ENCODE measurements at places on chromosomes 5 and 9.

GRCh38 chr5:151019331-151019730 lies 1.1 kb upstream of the GPX3 start:
- no peak for DNase-seq
- H3K4me1 ChIP-seq, result peaks cover 4% of the 10 kb centered on the region
- H3K4me3 ChIP-seq, result no peak overlapping the region
- H3K27ac ChIP-seq, result no peak overlapping the region
- H3K27me3 ChIP-seq, result peaks cover 7% of the 10 kb centered on the region
- no peaks in the 10 kb centered on the region for H3K36me3 ChIP-seq

DNA sequence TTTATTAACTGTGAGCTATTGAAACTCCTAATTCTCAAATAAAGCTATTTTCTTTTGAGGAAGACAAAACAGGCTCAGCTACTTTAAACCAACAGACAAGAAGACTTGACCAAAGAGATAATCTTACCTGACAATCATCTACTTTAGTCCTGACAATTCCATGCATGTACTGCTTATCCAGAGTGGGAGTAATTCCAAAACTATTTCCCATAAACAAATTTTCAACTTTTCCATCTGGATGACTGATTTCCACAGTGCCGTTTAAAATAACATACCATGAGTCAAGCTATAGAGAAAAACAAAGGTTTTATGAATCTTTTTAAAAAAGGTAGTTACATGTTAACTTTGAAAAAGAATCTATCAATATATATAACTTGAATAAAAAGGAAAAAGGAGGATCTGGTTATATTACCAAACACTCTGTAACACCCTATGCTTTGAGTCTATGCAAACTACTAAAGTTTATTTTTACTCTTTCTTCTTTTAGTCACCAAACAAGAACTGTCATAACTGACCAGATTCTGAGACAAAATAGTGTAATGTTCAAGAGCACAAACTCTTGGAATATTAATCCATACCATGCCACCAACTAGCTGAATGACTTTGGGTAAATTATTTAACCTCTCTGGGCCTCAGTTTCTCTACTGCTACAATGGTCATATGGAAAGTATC lies 129.7 kb downstream of the RAPGEF6 start:
- H3K36me3 ChIP-seq, result no peaks in the 10 kb centered on the region
- no peaks in the 10 kb centered on the region for H3K27me3 ChIP-seq
- H3K4me3 ChIP-seq, result no peak overlapping the region
- H3K4me1 ChIP-seq, result no peaks in the 10 kb centered on the region
- no peak overlapping the region for H3K27ac ChIP-seq

DNA sequence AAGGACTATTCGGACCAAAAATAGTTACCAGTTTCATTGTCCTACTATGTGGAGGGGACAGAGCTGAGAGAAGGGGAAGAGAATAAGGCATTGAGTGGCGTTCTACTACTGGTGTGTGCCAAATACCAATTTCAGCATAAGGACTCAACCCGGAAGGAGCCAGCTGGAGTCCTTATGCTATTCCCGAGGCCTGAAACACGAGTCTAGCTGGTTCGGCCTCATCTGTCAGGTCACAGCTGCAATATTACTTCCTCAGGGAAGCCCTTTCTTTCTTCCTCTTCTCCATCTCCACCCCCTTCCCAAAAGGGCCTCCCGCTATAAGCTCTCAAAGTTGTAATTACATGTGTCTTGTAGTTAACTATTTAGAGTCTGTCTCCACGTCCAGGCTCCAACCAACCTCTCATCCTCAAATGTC lies 20.5 kb upstream of the FER start:
- DNase-seq, result no peak
- H3K27ac ChIP-seq, result peak overlapping the region; percentile 99
- H3K36me3 ChIP-seq, result no peaks in the 10 kb centered on the region
- no peaks in the 10 kb centered on the region for H3K27me3 ChIP-seq
- peak overlapping the region; percentile 96 for H3K4me3 ChIP-seq

DNA sequence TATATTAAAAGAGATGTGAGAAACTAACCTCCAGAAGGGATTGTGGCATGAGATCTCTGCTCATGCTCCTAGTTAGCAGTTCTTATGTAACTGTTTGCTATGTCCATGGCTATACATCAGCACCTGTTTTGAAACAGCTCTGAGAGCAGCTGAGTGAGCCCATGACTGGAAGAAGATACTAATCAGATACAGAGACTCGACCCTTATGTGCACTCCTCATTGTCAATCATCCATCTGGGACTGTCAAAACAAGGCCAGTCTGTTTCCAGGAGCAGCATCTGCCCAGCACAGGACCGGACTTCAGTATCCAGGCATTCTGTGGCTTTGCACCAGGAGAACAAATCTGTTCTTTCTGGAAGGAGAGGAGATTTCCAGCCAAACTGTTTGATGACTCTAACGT lies 77.7 kb downstream of the EFNA5 start:
- no peak overlapping the region for H3K4me3 ChIP-seq
- no peak for DNase-seq
- no peaks in the 10 kb centered on the region for H3K27me3 ChIP-seq
- H3K36me3 ChIP-seq, result no peaks in the 10 kb centered on the region
- H3K27ac ChIP-seq, result no peak overlapping the region

DNA sequence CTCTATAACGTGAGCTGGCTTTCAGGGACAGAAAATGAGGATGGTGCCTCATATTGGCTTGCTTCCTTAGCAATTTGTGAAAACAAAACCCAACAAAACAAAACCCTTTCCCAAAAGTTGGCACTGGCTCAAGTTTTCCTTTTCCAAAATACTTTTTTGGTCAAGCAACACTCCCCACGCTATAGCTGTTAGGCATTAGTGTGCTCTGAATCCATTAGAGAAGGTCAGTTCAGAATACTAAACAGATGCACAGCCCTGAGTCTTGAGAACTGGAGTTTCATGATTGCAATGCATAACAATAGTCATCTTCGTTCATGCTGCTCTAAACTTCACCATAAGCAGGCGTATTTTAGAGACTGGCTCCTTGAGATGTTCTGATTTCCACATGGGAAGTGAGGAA lies 172.0 kb upstream of the KLF9 start:
- H3K4me1 ChIP-seq, result no peaks in the 10 kb centered on the region
- no peaks in the 10 kb centered on the region for H3K36me3 ChIP-seq
- H3K27me3 ChIP-seq, result peaks cover 1% of the 10 kb centered on the region
- H3K4me3 ChIP-seq, result no peak overlapping the region
- H3K27ac ChIP-seq, result no peak overlapping the region

DNA sequence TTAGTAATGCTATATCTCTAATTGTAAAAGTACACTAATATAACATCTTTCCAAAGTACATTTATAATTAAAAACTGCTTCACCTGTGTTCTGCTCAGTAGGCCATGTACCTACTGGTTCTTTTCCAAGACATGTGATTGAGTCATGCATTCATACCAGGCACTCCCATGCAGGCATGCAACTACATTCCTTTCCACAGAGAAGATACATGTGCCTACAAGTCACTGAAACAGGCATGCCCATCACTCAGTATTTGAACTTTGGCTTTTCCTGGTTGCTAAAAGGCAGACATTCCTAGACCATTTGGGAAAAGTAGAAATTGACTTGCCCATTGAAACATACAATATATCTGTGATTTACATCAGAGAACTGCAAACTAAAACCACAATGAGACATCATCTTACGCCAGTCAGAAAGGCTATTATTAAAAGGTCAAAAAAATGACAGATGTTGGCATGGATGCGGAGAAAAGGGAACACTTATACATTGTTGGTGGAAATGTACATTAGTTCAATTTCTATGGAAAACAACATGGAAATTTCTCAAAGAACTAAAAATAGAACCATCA lies 148.3 kb upstream of the MOCS2 start:
- H3K27ac ChIP-seq, result no peak overlapping the region
- no peak overlapping the region for H3K4me3 ChIP-seq
- DNase-seq, result no peak

DNA sequence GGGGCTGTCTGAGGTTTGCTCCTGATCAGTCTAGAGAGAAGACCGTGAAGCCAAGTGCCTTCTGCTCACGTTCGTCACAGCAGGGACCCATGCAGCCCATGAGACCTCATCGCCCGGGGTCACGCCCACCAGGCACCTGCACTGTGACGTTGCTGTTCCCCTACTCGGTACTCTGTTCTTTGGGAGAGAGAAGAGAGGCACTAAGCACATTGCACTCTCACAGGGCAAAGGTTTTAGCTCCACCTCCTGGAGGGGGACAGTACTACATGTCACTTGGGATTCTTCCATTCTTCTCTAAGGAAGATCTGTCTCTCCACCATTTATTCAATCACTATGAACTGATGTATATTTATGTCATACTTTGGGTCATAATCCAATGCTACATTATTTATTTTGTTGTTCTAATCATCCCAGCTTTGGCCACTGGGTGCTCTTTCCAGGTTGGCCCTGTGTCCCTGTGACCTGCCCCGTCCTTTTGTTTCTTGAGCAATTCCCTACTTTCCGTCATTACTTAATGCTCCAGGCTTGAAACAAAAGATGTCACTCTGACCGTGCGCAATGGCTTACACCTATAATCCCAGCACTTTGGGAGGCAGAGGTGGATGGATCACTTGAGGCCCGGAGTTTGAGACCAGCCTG lies 31.4 kb upstream of the BRD3 start:
- H3K4me3 ChIP-seq, result no peak overlapping the region
- peaks cover 4% of the 10 kb centered on the region for H3K27me3 ChIP-seq
- no peaks in the 10 kb centered on the region for H3K4me1 ChIP-seq
- peaks cover 9% of the 10 kb centered on the region for H3K36me3 ChIP-seq
- DNase-seq, result peak; percentile 26
- H3K27ac ChIP-seq, result no peak overlapping the region

- peaks cover 3% of the 10 kb centered on the region for H3K36me3 ChIP-seq
- H3K27me3 ChIP-seq, result no peaks in the 10 kb centered on the region
- H3K27ac ChIP-seq, result no peak overlapping the region
- no peak overlapping the region for H3K4me3 ChIP-seq
Measured at GRCh38 chr5:139723986-139724587, 71.5 kb upstream of the PSD2 start.

GRCh38 chr9:88076286-88077070 lies 61.8 kb downstream of the SPATA31C2 start:
- H3K4me1 ChIP-seq, result peaks cover 10% of the 10 kb centered on the region
- peak overlapping the region; percentile 48 for H3K27ac ChIP-seq
- peak overlapping the region; percentile 89 for H3K4me3 ChIP-seq
- no peaks in the 10 kb centered on the region for H3K36me3 ChIP-seq
- H3K27me3 ChIP-seq, result peaks cover 1% of the 10 kb centered on the region

- H3K36me3 ChIP-seq, result peaks cover 26% of the 10 kb centered on the region
- no peaks in the 10 kb centered on the region for H3K4me1 ChIP-seq
- no peaks in the 10 kb centered on the region for H3K27me3 ChIP-seq
- DNase-seq, result no peak
Measured at GRCh38 chr9:121138973-121139372, 62.7 kb downstream of the RAB14 start.

GRCh38 chr5:98066910-98067309 lies 706.6 kb upstream of the RGMB start:
- no peak overlapping the region for H3K27ac ChIP-seq
- DNase-seq, result no peak
- no peaks in the 10 kb centered on the region for H3K4me1 ChIP-seq
- H3K4me3 ChIP-seq, result no peak overlapping the region
- H3K36me3 ChIP-seq, result no peaks in the 10 kb centered on the region
- H3K27me3 ChIP-seq, result no peaks in the 10 kb centered on the region

DNA sequence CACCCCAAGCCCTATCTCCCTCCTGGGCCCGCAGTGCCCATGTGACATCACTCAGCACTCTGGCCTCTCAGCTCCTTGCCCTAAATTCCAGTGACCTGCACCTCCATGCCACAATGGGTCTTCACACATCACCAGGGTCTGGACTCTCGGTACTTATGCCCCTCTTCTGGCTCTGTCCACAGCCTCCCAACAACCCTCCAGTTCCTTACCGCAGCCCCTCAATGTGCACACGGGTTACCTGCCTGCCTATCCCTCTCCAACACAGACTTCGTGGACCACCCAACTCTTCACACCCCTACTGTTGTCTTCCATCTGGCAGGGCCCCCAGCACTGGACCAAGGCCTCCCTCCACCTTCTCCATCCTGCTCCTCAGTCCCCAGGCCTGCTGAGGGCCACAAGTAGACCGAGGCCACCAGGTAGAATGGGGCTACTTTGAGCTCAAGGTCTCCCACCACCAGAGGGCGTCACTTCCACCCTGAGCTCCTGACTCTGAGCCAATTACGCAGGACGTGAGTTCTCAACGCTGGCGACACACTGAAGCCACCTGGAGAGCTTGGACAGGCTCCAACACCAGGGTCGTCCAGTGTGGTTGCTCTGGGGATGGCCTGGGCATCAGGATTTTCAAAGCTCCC lies 172.1 kb downstream of the GABBR2 start:
- no peaks in the 10 kb centered on the region for H3K27me3 ChIP-seq
- no peak overlapping the region for H3K4me3 ChIP-seq
- H3K4me1 ChIP-seq, result peaks cover 8% of the 10 kb centered on the region
- no peaks in the 10 kb centered on the region for H3K36me3 ChIP-seq

GRCh38 chr5:143053780-143054179 lies 283.6 kb downstream of the ARHGAP26 start:
- H3K36me3 ChIP-seq, result peaks cover 15% of the 10 kb centered on the region
- H3K27ac ChIP-seq, result no peak overlapping the region
- H3K4me3 ChIP-seq, result no peak overlapping the region
- DNase-seq, result no peak

Measured in endothelial cell (in vitro differentiated cells).